D721Med (cell line): ENCODE measurements at places on chromosomes 12 and 14.

GRCh38 chr14:23118506-23119362 is at the start of gene CEBPE:
CEBPE (minus strand) TSS chr14:23119255; CDS start chr14:23119091, 164 bp downstream.
- no peak for DNase-seq

- no peak for DNase-seq
Observed at GRCh38 chr12:88854260-88854659, 274.0 kb upstream of the KITLG start.

DNA sequence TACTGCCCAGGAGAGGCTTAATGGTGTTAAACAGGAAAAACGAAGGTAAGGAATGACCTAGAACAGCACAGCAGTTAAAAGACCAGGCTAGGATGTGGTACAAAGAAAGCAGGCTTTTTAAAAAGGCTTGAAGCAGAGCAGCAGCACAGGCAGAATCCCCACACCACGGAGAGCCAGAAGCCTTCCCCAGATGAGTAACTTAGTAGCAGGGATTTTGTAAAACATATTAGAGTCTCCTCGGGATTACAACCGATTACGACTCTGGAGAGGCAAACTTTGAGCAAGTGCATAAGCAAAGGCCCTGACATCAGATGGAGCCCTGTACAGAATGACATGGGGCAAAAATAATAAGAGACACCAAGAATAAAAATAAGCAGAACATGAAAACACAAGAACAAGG is 37.1 kb upstream of the DHRS4 start:
- no peak for DNase-seq

- no peak for DNase-seq
Observed at GRCh38 chr12:124240493-124240892, 54.4 kb upstream of the RFLNA start.

- no peak for DNase-seq
Observed at GRCh38 chr12:61629702-61630101, 630.5 kb upstream of the USP15 start.

DNA sequence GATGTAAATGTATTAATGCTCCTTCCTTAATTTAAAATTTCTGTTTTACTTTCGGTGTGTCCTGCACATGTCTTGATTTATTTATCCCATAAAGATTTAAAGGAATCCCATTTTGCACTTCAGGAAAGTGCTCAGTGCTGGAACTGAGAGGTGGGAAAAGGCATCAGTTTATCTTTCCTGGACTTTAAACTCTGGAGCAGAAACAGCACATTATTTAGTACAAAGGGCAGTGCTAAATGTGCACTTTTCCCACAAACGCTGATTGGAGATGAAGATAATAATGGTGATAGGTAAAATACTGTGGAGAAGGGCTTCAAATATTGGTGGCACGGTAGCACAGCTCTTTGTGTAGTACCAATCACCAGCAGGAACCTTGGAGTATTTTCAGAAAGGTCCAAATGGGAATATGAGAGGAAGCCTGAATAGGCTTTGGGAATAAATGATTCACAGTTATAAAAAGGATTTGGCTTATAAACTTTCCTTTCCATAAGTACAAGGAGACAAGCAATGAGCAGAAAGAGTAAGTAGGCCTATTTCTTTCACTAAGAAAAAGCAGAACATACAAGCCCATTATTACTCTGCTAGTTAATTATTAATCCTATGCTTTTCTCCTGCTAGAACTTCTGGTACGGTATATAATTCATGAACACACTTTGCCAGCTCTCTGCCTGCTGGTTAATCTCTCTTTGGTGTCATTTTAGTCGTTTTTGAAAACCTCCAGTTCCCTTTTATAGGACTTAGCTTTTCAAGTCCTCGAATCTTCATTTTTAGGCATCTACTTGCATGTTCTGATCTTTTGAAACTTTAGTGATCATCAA is 58.3 kb downstream of the SLC15A5 start:
- no peak for DNase-seq

DNA sequence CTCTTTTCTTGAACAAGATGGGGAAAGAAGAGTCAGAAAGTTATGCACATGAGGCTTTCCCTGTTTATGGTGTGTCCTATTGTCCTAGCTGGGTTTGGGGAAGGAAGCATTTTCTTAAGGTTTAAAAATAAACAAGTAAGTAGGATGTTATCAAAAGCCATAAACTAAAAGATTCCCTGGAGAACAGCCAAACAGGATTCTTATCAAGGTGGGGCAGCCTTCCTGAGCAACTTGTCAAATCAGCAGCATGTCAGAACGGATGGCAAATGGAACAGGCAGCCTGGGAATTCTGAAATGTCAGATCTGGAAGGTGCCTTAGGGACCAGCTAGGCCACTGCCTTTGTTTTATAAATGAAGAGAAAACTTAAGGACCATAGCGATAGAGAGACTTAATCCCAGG is 152.2 kb upstream of the RGS6 start:
- DNase-seq: no peak

DNA sequence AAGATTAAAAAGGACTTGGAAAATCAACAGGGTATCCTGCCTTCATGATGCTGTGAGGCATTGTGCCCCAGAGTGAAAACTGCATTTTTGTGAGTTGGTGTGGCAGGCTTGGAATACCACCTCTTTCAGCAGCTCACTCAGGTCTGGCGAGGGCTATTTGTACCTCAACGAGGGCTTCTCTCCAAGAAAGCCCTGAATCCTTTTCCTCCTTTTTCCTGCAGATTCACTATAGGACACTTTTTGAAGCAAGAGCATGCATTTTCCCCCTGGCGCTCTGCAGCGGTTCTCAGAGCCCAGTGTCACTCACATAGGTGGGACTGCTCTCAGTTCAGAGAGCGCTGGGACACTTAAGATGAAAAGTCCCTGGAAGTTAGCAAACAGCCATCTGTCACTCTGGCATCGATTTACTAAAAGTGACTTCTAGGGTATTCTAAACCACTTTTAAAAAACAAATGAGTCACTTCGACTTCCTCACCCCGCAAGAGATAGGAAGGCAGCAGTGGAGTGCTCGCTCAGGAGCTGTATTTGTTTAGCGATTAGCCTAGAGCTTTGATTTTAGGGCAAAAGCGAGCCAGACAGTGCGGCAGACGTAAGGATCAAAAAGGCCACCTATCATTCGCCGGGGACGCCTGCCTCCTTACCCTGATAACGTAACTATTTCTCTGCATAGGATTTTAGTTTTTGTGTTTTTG is 782 bp upstream of the LGR5 start:
- no peak for DNase-seq

- no peak for DNase-seq
Observed at GRCh38 chr12:62763861-62764645, 170.9 kb downstream of the PPM1H start.

- DNase-seq: no peak
Observed at GRCh38 chr14:71959055-71959454, 26.8 kb downstream of the RGS6 start.

- no peak for DNase-seq
Observed at GRCh38 chr14:51035611-51036192, 59.2 kb downstream of the TRIM9 start.

- no peak for DNase-seq
Observed at GRCh38 chr12:93390549-93391297, 13.0 kb downstream of the NUDT4 start.

DNA sequence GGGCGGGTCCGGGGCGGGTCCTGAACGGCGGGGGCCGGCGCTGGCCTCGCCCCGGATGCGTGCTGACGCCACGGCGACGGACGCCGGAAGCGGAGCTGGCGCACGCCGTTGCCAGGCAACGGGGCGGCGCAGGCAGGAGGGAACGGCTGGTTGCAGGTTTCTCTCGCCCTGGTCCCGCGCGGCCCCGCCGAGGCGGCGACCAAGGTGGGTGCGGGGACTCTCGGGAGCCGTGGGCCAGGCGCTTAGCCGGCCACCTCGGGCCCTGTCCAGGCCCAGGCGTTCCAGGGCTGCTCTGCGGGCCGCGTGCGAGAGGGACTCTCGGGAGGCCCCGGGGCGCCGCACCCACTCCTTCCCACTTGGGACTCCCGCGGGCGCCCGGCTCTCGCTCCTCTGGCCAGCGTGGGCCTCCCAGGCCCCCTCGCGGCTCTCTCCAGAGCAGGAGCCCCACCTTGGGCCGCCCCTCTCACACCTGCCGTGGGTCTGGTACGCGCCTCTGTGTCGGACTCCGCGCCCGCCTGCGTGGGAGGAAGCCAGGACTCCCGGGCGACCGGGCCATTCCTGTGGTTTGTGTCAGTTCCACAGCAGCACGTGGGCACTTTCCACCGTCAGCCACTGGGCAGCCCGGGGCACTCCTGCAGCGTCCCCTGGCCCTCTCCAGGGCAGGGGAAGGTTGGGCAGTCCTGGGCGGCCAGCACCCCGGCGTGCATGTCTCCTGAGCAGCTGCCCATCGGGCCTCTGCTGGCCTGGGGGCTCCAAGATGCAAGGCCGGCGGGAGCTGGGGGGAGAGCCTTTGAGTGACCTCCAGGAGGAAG is at the start of gene CLBA1:
Gene CLBA1 (plus strand): TSS at position 114 of the 812 bp plus-strand sequence. CDS start 644 bp downstream, at position 758.
- peak; percentile 99 for DNase-seq

DNA sequence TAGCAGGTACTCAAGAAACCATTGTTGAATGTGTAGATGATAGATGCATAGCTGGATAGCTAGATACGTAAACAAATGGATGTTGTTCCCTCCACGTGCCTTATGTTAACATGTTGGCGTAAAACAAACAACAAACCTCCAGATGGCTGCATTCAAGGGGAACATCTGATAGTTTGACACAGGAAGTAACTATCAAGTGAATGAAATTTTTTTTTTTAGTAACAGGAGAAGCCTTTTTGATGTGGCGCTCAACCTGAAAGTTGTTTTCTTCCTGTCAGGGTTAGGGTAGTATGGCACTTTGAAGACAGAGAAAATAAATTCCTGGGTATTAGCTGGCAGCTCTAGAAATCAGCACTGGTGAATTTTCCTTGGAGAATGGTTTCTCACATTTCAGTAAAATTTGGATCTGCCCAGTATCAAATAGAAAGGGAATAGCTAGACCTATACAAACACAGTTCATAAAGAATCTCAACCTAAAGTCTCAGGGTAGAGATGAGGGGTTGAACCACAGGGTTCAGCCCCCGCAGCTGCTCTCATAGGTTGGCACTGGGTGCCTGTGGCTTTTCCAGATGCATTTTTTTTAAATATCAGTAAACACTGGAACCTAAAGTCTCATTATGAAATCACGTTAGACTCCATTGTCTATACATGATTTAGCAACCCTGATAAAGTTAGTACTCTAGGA is 18.8 kb upstream of the RAP1B start:
- DNase-seq: no peak

- no peak for DNase-seq
Observed at GRCh38 chr12:24378548-24379407, 429.3 kb upstream of the SOX5 start.

DNA sequence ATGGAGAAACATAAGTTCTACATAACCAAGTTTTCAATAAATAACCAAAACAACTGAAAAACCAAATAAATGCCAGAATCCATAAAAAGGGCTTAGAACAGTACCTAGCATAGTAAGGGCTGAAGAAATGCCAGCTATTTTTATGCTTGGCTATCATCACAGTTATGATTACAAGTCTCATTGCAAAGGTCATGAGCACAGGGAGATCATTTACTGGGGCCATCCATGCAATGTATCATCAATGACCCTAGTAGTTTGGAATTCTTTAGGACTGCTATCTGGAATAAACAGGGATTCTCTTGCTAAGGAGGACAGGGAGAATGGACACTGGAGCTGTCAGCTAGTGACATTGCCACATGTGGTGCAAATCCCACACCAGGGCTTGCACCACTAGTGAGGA is 92.5 kb upstream of the NAP1L1 start:
- no peak for DNase-seq

- no peak for DNase-seq
Observed at GRCh38 chr12:28145216-28145615, 45.0 kb upstream of the CCDC91 start.
